ENCODE measurements at places on chromosomes 5 and 9.

DNA sequence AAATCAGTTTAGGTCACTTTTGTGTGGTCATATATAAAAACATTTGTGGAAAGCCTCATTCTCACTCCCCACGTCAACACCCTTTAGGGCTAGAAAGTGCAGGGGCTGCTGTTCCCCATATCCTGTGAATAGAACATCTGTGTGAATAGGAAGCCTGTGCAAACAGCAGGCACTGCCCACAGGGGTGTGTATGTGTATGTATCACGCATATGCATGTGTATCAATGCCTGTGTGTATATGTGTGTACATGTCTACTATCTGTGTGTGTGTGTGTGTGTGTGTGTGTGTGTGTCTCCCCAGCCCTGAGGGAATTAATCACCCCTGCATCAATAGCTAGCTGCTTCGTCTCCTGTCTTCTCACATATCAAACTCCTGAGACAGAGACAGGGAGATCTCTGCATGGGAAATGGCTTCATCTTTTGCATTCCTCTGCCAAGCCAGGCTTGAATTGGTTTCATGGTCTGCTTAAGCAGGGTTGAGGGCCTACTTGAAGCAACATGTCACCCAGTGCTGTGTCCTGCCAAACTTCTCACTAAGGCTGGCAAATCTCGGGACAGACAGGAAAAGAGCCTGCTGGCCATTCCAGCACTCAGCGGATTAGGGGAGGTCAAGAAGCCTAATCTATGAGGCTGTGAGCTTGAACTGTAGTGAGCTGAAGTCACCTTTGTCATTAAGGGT is 265.8 kb downstream of the ADAMTSL1 start:
- DNase-seq = no peak

DNA sequence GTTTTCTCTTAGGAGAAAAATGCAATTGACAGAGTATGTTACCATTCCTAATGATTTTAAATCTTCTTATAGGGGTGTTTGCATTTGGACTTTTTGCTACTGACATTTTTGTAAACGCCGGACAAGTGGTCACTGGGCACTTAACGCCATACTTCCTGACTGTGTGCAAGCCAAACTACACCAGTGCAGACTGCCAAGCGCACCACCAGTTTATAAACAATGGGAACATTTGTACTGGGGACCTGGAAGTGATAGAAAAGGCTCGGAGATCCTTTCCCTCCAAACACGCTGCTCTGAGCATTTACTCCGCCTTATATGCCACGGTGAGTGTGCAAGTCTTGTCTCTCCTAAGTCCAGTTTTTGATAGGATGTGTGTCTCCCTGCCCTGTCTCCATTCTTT is 75.7 kb downstream of the BAAT start:
- DNase-seq = no peak

GRCh38 chr9:18910916-18911315 is 122.1 kb downstream of the SAXO1 start:
- no peak for DNase-seq

DNA sequence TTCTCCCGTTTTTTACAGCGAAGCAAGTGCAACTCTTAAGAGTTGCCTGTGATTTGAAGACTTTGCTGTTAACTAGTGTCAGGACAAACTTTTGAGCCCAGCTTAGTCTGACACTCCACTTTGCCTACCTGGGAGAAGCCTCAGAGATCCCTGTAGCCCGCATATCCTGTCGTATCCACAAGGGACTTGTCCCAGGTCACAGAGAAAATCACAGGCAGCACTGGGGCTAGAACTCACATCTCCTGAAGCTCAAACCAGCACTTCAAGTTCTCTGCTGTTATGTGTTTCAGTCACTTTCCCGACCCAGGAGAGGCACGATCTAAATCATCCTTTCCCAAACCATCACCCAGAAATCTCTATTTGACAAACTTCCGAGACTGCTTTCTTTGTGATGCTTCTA is 584.5 kb downstream of the ACTL7B start:
- DNase-seq = no peak

- DNase-seq = no peak
Observed at GRCh38 chr5:128487041-128487440, 51.0 kb downstream of the FBN2 start.

DNA sequence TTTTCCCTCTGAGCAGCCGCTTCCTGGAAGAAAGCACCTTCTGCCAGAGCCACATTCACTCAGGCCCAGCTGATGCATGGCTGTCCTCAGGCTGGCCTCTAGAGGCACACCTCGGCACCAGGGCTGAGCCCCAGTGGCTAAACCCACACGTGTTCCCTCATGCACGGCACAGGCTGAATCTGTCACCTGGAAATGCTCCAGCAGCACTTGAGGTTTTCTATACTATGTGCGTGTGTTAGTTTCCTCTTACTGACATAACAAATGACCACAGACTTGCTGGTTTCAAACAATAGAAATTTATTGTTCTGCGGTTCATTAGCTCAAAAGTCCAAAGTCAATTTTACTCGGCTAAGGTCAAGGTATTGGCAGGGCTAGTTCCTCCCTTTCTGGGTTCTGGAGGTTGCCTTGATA is 141.4 kb downstream of the LRRC70 start:
- DNase-seq = no peak

- peak; percentile 96 for DNase-seq
Observed at GRCh38 chr9:37485389-37486255, at the start of gene POLR1E. Gene POLR1E (plus strand): TSS chr9:37485948. CDS start chr9:37486048, 100 bp downstream.

DNA sequence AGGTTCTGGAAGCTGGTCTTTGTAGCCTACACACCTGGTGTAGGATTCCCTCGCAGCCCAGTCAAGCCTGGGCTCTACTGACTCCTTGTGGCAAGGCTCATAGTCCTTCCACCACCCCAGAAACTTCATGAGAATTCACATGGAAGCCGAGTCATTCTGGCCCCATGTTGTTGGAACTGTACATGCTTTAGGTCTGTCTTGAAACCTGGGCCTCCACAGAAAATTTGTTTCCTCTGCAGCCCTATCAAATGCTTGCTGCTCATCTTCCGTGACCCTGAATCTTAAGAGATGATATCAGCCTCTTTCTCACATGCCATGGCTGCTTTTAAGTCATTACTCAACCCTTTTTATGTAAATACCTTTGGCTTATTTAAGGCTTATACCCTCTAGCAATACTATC is 113.4 kb upstream of the GRHPR start:
- no peak for DNase-seq

- no peak for DNase-seq
Observed at GRCh38 chr5:84274585-84275468, 109.9 kb downstream of the EDIL3 start.

DNA sequence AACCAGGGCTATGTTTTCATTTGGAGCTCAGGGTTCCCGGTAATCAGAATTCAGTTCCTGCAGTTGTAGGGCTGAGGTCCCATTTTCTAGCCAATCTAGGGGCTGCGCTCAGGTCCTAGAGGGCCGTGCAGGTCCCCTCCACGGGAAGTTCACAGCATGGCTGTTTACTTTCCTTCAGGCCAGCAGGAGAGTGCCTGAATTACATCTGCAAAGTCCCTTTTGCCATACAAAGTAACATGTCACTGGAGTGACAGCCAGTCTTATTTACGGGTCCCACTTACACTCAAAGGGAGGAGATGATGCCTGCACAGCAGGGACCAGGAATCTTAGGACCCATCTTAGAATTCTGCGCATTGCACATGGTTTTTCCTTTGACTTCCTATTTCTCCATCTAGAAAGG is 29.9 kb upstream of the TGFBI start:
- no peak for DNase-seq

- no peak for DNase-seq
Observed at GRCh38 chr9:29208670-29209069, 1635.4 kb upstream of the C9orf72 start.

DNA sequence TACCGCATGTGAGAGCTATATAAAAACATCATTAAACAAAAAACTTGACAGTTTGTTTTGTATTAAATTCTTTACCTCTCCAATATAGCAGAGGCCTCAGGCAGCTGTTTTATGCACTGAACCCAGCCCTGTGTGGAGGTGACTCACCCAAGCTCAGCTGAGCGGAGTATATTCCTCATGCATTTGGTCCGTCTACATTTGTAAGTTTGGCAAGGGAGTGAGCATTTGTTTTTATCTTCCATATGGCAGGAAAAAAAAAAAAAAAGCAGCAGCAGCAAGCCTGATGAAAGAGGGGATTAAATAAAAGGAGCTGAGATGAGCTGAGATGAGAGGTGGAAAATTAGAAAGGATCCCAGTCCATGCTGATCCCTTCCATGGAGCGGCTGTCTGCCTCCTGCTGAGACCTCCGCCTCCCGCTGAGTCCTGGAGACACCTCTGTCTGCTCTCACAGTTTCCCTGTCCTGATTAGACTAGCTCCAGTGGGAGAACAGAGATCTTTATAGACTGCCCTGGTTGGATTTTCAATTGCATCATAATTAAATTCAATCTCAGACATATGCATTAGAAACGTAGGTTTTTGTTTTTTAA is 112.0 kb upstream of the CTNND2 start:
- DNase-seq = peak; percentile 11

GRCh38 chr5:77709993-77710685 is 66.0 kb downstream of the TBCA start:
- DNase-seq = no peak

- DNase-seq = no peak
Observed at GRCh38 chr5:127988146-127988760, 95.3 kb upstream of the SLC12A2 start.

GRCh38 chr9:33139421-33140228 is 27.5 kb downstream of the B4GALT1 start:
- DNase-seq = no peak

DNA sequence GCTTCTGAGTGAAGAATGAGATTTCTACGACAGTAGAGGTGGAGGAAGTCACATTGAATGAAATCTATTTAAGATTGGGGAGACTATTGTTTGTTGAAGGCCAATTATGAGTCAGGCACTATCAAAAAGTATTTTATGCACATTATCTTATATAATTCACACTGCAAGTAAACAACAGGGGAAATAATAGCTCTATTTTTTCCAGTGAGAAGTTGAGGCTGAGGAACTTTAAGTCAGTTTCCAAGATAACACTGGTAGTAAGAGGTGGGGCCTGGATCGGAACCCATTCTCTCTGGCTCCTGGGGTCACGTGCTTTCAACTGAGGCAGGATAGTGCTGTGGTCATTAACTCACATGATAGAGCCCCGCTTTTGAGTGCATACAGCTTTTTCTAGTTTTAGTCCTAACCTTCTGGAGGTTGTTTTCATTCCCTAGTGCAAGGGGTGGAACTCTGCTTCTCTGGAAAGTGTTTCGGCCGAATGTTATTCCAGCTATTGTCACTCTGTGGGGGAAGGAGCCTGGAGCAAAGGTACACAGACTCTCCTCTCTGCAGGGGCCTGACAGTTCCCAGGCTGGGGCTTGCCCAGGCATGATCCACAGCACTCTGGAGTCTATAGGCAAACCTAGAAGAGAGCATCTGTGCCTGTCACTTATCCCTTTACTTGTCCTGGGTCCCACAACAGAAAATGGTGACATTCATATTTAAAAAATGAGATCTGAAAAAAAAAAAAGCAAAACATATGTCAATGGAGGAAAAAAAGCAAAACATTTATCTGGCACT is 352.4 kb upstream of the ACTBL2 start:
- DNase-seq = no peak

DNA sequence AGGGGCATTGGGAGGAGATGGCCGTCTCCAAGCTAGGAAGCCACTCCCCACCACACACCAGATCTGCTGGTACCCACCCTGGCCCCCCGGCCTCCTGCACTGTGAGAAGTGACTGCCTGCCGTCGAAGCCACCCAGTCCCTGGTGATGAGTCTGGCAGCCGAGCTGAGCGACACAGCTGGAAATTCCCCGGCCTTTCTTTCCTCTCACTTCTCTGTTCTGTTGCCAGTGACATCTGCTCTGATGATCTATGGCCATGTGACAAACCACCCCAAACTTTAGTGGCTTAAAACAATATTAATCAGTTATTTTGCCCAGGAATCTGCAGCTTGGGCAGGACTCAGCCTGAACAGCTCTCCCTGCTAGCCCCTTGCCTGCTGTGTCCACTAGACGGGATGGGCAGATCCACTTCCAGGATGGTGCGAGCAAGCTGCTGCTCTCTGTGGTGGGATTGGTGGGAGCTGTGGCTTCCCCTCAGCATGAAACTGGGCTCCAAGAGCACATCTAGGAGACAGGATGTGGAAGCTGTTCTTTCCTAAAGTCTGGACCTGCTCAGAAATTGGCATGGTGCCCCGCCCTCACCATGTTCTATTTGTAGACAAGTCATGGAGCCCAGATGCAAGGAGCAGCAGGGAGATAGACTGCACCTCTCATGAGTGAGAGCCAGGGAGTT is 211.2 kb downstream of the GADD45G start:
- DNase-seq = no peak

GRCh38 chr5:58451732-58452565 is 7.9 kb downstream of the PLK2 start:
- no peak for DNase-seq

DNA sequence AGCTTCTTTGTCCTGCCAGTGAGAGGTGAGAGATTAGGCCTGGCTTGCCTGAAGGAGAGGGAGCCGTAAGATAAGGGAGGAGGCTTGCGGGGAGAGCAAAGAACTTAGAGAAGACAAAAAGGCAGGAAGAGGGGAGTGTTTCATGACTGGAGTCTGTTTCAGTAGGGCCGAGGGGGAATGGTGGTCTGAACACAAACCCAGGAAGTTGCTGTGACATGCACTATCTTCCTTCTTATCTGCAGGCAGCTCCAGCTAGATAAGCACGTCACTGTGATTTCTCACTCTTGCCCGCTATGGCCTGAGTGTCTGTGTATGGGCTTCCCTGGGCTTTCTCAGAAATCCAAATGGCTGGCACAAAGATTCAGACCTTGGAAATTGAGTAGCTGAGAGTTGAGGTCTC is 307.5 kb upstream of the CLINT1 start:
- DNase-seq = no peak

GRCh38 chr9:113482341-113482740 is 18.8 kb downstream of the RGS3 start:
- DNase-seq = no peak

DNA sequence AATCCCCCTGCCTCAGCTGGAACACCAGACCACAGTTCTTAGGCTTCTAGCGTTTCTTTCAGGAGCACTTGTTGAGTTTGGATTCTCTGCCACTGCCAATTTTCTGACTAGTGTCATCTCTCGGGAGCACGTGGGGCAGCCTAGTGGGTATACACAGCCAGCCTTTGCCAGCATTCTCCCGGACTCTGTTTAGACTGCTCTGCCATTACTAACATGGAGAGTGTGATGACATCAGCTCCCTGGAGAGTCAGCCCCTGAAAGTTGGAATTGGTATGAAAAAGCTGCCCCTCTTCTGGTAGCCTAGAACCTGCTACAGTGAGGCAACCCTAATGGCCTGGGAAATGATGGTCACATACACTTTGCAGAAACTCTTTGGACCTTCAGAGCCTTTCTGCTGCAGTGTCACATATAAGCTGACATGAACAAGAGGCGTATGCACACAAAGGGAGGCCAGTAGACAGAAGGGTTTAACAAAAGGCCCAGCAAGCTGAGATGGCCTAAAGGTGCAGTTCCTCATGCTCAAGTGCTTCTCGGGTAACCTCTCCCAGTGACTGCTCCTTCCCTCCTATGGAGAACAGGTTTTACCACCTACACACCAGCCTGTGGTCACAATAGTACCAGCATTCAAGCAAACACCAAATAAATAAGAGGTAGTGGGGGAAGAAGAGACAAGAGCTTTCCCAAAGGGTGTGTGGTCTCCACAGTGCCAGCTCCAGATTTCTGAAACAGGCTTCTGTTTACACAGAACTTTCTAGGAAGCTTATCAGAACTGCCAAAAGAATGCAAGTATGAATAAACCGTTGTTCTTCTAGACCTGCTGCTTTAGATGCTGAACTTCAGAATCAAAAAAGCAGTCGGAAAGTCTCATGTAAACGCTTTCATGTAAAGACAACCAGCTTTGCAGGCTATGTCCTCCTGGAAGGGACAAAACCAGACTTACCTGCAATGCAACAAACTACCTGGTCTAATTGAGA is 16.5 kb downstream of the SPACA9 start:
- no peak for DNase-seq
